ENCODE measurements at places on chromosomes 11 and 22.

- no peak for DNase-seq
Measured at GRCh38 chr11:65159012-65159411, 11.0 kb upstream of the SPDYC start.

DNA sequence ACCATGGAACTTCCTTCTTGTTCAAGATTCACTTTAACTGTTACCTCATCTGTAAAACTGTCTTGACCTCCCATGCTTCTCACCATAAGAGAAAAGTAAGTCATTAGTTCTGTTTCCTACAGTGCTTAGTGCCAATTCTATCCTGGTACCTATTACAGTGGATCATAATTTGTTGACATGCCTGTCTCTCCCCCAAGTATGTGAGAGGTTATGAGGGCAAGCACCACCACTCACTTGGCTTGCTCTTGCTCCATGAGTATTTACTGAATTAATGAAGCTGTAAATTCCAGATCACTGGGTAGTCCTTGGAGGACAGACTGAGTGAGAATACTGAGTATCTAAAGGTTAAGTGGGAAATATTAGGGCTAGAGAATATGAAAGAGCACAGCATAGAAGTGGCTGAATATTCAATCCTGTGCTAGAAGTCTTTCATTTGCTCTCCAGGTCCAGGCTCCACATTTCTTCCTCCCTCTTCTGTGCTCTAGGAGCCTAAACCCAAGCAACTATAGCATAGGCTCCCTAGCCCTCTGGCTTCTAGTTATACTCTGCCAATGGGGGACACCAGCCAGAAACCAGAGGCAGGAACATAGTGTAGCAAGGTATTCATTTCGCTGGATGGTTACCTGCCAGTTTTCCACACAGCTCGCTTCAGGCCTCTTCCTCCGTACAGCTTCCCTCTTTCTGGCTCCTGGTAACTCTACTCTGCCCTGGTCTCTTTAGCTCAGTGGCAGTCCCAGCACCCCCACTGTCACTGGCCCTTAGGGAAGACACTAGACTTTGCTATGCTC lies 118.2 kb upstream of the SLC5A12 start:
- no peak for DNase-seq

GRCh38 chr11:37182031-37182430 lies 584.0 kb upstream of the RAG2 start:
- DNase-seq = no peak

DNA sequence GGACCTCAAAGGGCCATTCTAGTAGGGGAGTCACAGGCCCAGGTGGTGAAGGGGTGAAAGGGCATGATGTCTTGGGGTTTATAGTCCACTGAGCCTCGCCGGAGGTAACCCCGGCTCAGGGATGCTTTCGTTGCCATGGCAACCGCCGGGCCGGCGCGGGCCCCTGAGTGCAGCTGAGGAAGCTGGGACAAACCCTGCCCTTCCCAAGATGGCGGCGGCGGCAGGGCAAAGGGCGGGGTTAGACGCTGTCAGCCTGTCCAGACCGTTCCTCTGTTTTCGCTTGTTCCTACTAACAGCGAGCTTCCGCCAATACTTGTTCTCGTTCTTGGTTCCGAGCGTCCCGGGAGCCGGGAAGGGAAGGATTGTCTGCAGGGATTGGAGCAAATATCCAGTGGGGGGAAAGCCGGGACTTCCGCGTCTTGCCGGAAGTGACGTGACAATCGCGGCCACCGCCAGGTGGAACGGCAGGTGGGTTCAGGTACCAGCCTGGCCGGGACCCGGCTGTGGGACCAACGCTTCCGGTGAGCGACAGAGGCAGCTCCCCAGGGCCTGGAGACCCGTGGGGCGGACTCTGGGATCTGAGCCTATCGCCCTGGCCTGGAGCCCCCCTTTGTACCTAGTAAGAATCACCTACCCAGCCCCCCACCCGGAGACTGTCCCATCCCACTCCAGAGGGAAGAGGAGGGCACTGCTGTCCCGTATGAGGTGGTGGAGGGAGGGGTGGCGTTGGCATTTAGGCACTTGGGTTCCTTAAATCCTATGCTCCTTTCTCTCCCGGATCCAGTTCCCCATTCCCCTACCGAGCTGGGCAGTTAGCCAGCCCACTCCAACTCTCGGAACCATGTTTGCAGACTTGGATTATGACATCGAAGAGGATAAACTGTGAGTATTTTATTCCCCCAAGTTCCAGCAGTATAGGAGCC lies at the start of gene PICK1:
Gene PICK1, plus strand, starts transcription at position 436 of the 923 bp plus-strand sequence. Its CDS starts 406 bp downstream, at position 842.
- peak; percentile 89 for DNase-seq

GRCh38 chr11:5367448-5368074 lies 16.1 kb upstream of the OR51M1 start:
- peak; percentile 81 for DNase-seq
